NCI-H446 treated with DMSO at 0.1 percent for 48 hours (cell line): ENCODE measurements at places on chromosomes 11 and 22.

- no peak for DNase-seq
Observed at GRCh38 chr22:46902436-46902835, 140.0 kb downstream of the TBC1D22A start.

DNA sequence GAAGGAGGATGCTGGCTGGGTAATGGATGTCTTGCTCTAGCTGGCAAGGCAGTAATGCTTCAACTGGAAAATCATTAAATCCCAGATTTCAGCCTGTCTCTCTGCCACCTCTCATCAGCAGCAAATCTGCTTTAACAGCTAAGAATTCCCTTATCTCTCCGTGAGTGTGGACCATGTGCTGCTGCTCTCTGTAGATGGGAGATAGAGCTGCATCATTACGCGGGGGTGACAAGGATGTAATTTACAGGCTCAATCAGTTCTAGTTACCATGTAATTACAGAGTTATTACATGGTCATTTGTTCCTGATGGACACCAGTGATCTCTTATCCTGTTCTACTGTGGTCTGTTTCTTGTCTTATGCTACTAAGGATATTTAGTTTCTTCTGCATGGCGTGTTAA lies 665.4 kb downstream of the NTM start:
- no peak for DNase-seq

- DNase-seq: no peak
Observed at GRCh38 chr11:11657218-11657955, 35.6 kb upstream of the GALNT18 start.

GRCh38 chr22:20238536-20238900 lies 29.6 kb downstream of the RTN4R start:
- no peak for DNase-seq

- peak; percentile 35 for DNase-seq
Observed at GRCh38 chr11:59802639-59803176, 7.9 kb downstream of the MRPL16 start.

GRCh38 chr22:39381930-39382329 lies 17.6 kb upstream of the TAB1 start:
- DNase-seq: no peak

GRCh38 chr11:110467556-110467955 lies 37.8 kb downstream of the FDX1 start:
- DNase-seq: no peak

DNA sequence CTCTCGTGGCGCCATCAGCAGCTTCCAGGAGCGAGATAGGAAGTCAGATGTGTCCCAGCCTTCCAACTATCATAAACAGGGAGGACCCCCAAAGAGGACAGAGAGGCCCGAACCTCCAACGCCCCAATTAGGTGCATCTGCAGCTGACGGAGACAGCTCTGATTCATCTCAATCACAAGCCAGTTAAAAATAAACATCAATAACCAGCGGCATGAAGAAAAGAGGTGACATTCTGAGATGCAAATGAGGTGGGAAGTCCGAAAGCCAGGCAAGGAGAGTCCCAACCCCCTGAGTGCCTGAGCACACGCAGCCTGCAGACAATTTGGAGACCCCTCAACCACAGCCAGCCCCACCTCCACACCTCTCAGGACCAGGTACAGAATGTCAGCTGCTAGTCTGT lies 28.1 kb upstream of the IGSF9B start:
- no peak for DNase-seq

DNA sequence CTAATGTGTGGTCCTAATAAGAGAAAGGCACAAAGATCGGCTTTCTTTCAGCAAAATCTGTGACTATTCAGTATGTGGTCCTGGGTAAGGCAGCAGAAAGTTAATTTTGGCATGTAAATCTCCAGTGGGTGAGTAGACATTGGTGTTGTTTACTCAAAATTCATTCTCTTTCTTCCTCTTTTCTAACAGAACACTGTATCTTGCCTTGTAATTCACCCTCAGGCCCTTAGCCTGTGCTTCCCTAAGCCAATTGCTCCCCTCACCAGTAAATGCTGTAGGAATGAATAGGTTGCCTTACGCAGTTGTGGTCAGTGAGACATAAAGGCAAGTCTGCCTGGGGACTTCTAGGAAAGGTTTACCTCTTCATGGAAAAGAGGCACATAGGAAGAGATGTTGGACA lies 49.9 kb upstream of the PDE3B start:
- DNase-seq: no peak

GRCh38 chr11:73242251-73243092 lies 24.4 kb downstream of the P2RY2 start:
- peak; percentile 23 for DNase-seq

GRCh38 chr11:90747057-90747456 lies 524.2 kb upstream of the CHORDC1 start:
- no peak for DNase-seq

DNA sequence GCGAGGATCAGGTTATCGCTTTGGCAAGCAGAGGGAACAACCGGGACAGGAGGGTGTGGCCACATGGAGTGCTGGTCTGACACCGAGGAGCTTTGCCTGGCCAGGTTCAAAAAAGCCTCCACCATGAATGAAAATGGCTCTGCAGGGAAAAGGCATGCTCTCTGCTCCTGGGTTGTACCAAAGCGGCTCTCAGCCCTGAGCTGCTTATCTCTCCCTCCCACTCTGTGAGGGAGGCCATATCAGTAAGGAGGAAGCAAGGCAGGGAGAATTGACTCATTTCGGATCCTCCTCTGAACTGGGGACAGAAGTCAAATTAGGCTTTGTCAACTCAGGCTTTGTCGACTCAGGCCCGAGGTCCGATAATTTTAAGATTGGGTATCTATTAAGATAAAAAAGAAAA lies 82.9 kb upstream of the CRTAM start:
- DNase-seq: no peak

GRCh38 chr11:67465189-67465510 lies 3.9 kb downstream of the TMEM134 start:
- DNase-seq: no peak

GRCh38 chr11:103637295-103637694 lies 399.1 kb upstream of the DDI1 start:
- DNase-seq: no peak

DNA sequence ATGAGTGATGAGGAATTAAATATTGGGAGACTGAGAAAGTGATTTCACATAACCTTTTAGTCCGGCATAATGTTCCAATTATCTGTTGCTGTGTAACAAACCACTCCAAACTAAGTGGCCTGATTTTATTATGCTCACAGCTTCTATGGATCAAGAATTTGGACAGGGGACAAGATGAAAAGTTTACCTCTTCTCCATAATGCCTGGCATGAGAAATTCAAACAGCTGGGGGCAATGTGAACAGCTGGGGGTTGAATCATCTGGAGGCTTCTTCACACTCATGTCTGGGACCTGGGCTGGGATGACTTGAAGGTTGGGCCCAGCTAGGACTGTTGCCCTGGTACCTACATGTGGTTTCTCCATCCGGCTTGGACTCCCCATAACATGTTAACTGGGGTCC lies 99.4 kb upstream of the DRD2 start:
- DNase-seq: no peak

- no peak for DNase-seq
Observed at GRCh38 chr22:49827853-49828598, at the start of gene BRD1. Gene BRD1, minus strand, starts transcription at chr22:49827873. Its CDS starts 3,556 bp downstream, at chr22:49824317.

GRCh38 chr11:47327025-47327424 lies 25.5 kb downstream of the MYBPC3 start:
- no peak for DNase-seq

DNA sequence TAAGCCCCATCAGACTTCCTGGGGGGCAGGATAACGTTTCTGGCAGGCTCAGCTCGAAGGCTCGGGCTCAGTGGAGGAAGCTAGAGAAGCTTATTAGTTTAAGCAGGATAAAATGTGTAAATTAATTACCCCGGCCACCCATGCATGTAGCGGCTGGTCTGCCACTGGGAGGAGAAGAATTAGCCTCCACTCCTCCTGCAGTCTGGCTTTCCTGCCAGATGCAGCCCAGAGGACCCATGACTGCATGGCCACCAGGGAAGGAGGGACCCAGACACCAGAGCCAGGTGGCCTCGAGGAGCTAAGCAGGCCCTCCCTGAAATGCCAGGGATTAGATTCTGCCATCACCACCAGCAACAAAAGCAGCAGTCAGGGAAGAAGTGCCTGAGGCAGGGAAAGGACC lies 32.3 kb downstream of the TRIM29 start:
- no peak for DNase-seq

DNA sequence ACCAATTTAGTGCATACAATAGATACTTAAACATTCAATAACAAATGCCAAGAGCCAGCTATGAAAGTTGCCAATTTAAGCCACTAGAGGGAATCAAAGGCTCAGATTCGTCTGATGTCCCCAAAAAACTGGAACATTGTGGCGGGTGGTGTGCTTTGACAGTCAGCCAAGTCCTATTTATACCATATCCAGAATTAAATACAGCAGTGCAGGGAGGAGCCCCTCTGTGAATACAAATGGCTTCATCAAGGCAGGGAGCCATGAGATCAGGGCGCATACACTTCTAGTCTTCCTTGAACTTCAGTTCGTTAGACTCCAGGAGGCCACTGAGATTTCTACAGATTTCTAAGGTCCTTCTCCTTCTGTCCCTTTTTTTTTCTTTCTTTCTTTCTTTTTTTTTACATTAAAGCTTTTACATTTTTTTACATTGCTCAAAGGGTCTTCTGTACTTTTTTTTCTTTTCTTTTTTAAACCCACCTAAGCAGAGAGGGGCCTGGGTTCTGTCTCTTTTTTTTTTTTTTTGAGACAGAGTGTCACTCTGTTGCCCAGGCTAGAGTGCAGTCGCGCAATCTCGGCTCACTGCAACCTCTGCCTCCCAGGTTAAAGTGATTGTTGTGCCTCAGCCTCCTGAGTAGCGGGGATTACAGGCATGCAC lies 41.5 kb upstream of the HSPA8 start:
- peak; percentile 92 for DNase-seq

GRCh38 chr11:64998690-64999431 lies 2.1 kb upstream of the BATF2 start:
- no peak for DNase-seq

GRCh38 chr11:58059007-58059350 lies 28.2 kb downstream of the OR6Q1 start:
- DNase-seq: no peak
